Right renal cortex interstitium (tissue), 3 donors: ENCODE measurements at places on chromosomes 11 and 22. TPM values are rescaled to one million over a fixed set of nuclear protein-coding genes. Genes with fewer than 3 reads are reported as not detected.

OR51B5 gene
- polyA plus RNA-seq: 0.14 TPM

OR51B2 gene
- not detected for polyA plus RNA-seq

CXCR5 gene
- polyA plus RNA-seq: not detected

GATD1 gene
- 47.3 TPM for polyA plus RNA-seq

CD3D gene
- 0.35 TPM for polyA plus RNA-seq

MEI1 gene
- polyA plus RNA-seq: 1.9 TPM

OR52A1 gene
- 0.03 TPM for polyA plus RNA-seq

DGAT2 gene
- 3.9 TPM for polyA plus RNA-seq

DGCR8 gene
- 42.3 TPM for polyA plus RNA-seq

CCDC157 gene
- polyA plus RNA-seq: 5.4 TPM

MGAT3 gene
- 23.8 TPM for polyA plus RNA-seq

SERPIND1 gene
- 3.8 TPM for polyA plus RNA-seq

ZC3H12C gene
- 7.4 TPM for polyA plus RNA-seq

DNA sequence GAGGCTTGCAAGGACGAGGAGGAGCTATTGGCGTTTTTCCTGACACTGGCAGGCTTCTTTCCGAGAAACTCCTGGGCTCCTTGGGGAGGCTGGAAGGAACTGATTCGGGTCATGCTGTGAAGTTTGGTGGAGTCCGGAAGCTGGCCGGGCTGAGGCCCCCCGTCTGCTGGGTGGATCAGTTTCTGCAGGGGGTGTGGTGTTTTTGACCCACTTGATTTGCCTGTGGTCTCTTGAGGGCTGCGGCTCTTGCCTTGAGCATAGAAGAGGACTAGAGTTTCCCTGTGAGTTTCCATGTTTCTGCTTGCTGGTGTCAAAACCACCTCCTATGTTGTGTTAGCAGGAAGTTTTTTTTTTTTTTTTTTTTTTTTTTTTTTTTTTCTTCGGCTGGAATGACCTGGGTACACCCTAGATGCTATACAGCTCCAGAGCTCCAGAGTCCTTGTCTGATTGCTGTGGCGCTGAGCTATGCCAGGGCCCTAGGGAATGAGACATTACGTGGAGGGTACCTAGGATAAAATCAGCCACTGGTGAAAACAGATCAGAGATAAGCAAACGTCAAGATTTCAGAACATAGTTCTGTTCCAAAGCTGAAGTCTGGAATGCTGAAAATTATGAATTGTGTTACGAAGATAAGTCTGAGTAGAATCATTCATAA is 728 bp downstream of the TBC1D22A start:
- no peak for DNase-seq

DNA sequence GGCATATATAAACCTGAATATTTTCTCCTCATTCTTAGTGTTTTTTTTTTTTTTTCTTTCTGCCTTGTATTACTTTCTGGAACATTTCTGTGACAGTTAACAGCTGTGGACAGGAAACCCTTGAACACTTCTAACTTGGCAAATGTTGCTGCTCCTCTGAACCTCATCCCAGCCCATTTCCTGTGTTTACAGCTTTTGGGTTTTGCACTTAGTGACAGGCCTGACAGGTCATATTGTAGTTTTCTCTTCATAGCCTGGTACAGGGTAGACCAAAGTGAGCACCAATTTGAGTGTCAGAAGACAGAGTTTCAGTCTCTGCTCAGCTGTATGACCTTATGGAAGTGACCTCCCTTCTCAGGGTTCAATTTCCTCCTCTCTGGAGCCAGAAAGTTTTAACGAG is 91.6 kb downstream of the STIM1 start:
- no peak for DNase-seq

DNA sequence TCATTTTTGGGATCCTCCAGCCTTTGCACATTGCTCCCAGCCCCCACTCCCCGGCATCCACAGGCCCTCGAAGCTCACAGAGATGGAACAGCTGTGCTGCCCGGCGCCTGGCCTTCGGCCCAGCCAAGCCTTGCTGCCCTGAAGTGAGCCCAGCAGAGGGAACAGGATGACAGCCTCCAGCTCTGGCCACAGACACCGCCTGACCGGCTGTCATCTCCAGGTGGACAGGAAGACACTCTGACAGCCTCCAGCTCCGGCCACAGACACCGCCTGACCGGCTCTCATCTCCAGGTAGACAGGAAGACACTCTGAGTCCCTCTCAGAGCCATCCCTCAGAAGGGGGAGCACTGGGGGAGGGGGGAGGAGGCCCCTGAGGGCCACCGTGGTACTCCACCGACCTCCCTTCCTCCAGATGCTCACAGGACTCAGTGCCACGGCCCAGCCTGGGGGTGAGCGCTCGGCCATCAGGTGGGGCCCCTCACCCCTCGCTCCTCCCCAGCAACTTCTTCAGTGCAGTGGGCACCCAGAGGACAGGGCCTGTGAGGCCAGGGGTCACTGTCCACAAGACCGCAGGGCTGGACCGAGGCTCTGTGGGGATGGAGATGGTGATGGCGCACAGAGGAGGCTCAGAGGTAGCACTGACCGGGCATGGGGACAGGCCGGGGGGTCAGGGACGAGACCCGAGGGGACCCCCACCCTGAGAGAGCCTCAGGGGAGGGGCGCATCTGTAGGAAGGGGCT is 58.6 kb downstream of the BRD1 start:
- DNase-seq: no peak

GRCh38 chr11:2586793-2587131 is 113.0 kb downstream of the KCNQ1OT1 start:
- DNase-seq: no peak

GRCh38 chr11:116691771-116692177 is 81.0 kb downstream of the BUD13 start:
- DNase-seq: no peak

DNA sequence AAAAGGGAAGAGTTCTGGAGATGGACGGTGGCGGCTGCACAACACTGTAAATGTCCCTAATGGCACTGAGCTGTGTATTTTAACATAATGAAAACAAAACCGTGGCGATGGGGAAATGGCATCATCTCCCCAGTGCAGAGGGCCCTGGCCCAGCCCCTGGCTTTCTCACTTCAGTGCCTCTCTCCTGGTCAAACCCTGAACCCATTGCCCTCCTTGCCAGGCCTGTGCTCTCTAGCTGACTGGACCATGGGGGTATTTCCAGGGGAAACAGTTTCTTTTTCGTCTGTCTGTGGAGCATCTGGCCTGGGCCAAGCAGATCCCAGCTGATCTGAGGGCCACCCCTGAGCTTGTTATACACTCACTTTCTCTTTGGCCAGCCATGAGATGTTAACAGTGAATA is 17.4 kb upstream of the NAP1L4 start:
- no peak for DNase-seq

DNA sequence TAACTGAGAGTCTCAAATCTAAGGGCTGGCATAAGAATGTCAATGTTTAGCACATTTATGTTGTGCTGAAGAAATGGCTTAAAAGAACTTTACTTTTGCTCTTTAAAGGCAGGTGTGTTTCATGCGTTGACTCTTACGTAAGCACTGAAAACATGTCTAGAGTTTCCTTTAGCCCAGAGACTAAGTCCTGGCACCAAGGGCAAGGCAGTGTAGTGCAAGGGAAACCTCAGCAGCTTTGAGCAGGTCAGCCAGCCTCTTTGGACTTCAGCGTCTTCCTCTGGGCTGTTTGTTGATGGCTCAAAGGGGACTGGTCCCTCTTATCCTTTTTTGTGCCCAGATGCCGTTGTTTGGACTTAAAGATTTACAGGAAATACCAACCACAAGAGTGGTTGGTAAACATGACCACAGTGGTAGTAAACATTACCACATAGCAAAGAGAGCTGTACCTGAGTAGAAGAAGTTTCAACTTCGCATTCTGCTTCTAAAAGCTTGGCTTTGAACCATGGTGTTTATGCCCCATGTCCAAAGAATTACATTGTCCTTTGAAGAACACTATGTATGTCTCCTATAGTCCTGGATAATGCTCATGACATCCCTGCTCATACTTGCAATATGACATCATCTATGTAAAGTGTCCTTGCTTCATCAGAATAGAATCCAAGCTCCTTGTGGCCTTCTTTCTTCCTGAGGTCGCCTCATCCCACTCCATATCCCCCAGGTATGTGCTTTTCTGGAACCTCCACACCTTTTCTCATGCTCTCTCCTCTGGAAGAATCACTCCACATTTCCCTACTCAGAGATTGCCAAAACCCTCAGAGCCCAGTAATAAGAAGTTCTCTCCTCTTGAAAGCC is 23.5 kb downstream of the TENM4 start:
- DNase-seq: no peak

- no peak for DNase-seq
Observed at GRCh38 chr22:31846161-31847115, 92.6 kb downstream of the DEPDC5 start.

DNA sequence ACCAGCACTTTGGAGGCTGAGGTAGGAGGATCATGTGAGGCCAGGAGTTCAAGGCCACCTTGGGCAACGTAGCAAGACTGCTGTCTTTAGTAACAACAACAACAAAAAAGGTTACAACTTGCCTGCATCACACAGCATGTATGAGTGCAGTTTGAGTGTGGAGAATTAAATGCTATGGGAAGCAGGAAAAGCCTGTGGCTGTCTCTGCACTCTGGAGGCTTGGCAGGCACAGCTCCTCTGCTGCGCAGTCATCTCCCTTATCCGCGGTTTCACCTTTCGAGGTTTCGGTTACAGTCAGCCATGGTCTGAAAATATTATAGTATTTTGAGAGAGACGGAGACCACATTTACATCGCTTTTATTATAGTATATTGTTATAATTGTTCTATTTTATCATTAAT is 2.9 kb downstream of the MICAL2 start:
- DNase-seq: no peak

DNA sequence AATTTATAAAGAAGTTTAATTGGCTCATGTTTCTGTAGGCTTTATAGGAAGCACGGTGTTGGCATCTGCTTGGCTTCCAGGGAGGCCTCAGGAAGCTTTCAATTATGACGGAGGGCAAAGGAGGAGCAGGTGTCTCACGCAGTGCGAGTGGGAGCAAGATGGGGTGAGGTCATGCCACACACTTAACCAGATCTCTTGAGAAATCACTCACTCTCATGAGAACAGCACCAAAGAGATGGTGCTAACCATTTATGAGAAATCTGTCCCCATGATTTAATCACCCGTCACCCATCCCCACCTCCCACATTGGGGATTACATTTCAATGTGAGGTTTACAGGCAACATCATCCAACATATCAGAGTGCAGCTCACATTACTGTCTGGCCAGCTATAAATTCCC is 103.5 kb downstream of the ARHGAP8 start:
- no peak for DNase-seq

GRCh38 chr11:22416462-22416861 is 78.3 kb downstream of the SLC17A6 start:
- no peak for DNase-seq

GRCh38 chr11:60838132-60838531 is 3.8 kb upstream of the CCDC86 start:
- DNase-seq: no peak

GRCh38 chr11:127445476-127445875 is 444.9 kb upstream of the KIRREL3 start:
- no peak for DNase-seq

GRCh38 chr22:41488076-41488475 is 19.2 kb downstream of the ACO2 start:
- DNase-seq: no peak

- DNase-seq: no peak
Observed at GRCh38 chr11:48006301-48006992, 26.1 kb downstream of the PTPRJ start.

DNA sequence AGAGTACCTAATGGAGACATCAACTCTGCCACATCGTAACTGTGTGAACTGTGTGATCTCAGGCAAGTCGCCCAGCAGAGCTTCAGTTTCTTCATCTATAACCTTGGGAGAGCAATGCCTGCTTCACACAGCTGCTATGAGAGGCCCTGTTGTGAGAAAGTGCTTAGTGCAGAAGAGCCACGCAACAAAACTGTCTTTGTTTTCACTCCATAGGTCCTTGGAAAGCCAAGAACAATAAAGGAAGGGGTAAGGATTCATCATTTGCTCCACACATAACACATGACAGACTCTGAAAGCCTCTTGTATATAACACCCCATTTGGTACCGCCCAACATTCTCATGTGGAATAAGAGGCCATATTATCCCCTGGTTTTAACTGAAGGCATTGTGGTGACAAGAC is 231.9 kb upstream of the ISX start:
- DNase-seq: no peak

DNA sequence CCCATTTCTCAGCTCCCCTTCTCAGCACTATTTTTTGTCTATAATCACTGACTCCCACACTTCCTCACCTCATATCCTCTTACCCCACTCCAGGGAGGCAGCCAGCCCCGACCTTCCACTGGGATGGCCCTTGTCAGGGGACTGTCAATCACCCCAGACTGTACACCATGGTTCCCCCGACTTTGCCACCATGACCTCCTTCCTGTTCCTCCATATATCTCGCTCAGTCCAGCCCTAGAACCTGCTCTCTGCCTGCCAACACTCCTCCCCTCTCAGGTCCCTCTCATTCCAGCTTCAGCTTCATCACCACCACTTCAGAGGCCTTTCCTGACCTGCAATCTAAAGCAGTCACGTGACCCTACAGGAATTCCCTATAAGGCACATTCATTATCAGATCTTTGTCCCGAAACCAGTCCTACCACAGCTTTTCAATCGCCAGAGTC is 16.5 kb downstream of the PRPF19 start:
- no peak for DNase-seq

- no peak for DNase-seq
Observed at GRCh38 chr11:57325735-57326048, 940 bp upstream of the TNKS1BP1 start.

DNA sequence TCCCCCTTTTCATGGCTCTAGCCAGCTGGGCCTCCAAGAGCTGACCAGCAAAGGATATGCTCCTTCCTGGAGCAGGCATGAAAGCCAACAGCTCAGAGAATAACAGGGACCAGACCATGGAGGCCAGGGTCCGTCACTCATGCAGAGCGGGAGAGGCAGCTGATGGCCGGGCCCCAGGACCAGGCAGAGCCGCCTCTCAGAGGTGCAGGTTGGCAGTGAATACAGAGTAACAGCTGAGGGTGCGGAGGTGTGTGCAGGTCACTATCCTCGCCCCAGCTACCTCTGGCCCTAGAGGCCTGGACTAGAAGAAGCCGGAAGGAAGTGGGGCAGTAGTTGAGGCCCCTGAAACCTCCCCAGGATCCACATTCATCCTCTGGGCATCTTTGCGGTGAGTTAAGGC is 1377.3 kb downstream of the TBC1D22A start:
- DNase-seq: no peak

DNA sequence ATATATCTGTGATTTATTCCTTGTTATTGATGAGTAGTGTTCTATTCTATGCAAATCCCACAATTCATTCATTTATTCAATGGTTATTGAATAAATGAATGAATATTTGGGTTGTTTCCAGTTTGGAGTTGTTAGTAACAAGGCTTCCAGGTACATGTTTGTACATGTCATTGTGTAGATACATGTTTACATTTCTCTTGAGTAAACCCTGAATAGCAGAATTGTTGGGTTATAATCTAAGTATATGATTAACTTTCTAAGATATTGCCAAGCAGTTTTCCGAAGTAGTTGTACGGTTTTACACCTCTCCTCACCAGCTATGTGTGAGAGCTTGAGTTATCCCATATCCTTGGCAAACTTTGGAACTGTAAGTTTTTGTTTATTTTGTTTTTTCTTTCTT is 18.5 kb upstream of the OR8G1 start:
- no peak for DNase-seq

DNA sequence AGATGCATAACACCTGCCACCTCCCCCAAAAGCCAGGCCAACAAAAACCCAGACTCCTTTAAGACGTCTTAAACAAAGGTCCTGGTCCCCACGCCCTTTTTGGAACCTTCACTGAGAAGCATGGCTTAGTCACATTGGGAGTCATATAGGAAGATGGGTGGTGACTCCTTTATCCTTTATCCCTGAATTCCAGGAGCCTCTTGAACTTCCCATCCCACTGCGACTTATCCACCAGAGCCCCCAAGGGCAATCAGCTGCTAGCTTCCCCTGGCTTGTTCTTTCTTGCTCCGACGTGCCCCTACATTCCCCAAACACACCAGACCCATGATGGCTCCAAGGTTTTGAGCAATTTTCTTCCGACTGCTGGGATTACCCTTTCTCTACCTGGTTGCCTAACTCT is 567.0 kb upstream of the CADM1 start:
- no peak for DNase-seq
